NCI-H1105 treated with DMSO at 0.1 percent for 48 hours (cell line): ENCODE measurements at places on chromosomes 11 and 22.

GRCh38 chr11:72609476-72609875, 64.7 kb downstream of the PDE2A start:
- DNase-seq, result no peak

DNA sequence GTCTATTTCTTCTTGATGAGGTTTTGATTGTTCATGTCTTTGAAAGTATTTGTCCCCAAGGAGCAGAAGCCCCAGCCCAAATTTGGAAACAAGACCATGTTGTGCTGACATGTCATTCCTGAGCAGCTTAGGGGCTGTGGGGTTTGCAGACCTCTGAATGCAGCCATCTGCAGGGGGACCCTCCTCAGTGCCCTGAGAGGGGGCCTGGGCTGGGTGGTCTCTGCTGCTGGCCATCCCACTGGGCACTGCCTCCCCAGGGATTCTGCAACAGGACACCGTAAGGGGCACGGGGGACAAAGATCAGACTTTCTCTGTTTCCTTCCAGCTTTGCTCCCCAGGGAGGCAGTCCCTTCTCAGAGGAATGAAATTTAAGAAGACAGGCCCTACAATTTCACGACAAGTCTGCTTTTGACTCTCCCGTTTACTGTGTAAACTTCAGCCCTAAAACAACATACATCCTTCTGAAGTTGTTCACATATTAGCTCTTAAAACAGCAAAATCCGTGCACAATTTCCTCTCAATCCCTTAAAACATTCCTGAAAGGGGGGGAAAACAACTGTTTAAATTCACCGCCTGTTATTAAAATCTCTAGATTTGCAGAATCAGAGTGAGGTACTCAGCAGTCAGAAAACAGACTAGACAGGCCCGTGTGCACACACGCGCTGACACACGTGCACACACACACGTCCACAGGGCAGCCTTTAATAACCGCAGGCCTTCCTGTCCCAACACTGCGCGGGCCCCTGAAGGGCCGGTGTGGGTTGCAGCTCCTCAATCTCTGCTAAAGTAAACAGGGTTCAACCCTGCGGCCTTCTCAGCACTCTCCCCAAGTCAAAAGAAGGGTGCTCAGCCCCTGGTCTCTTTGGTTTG, 109.8 kb downstream of the KCNQ1 start:
- no peak for DNase-seq

GRCh38 chr11:68306636-68307035, 5.8 kb upstream of the LRP5 start:
- no peak for DNase-seq

- DNase-seq, result no peak
These were observed 8.1 kb downstream of the PC start for GRCh38 chr11:66950112-66950535.

GRCh38 chr11:127268932-127269331, 268.4 kb upstream of the KIRREL3 start:
- DNase-seq, result no peak

GRCh38 chr11:123163621-123164020, 31.4 kb downstream of the CLMP start:
- DNase-seq, result no peak

DNA sequence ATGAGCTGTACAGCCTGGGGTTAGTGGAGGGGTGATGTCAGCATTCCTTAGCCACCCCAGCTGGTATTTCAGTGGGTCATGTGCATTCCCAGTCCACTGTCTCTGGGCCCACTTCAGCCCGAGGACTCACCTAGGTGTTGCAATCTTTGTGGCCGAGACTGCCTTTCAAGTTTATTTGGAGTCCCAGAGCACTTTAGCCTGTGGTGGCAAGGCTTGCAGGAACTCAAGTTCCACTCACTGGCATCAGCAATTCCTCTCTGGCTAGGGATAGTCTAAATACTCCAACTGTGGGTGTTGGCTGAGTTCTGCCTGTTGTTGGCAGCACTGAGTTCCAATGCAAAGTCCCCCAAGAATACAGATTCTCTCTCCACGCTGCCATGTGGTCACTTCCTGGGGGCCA, 191.6 kb upstream of the PGR start:
- DNase-seq, result no peak

DNA sequence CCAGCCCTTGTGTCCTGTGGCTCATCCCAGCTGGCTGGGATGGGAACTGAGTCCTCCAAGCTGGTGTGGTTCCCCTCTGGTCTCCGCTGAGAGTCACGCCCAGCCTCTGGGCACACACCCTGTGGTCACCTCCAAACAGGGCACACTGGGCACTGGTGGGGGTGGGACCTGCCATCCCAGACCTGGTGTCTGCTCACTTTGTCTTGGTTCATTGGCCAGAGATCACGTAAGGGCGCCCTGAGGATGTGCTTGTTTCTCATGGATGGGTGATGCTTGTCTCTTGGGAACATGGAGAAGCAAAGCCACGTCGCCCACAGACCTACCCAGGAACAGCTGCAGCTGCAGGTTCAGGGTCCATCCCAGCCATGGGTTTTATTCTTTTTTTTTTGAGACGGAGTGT, 43.1 kb downstream of the LRP5 start:
- no peak for DNase-seq

GRCh38 chr11:6630632-6631291, 11.5 kb upstream of the TPP1 start:
- DNase-seq, result no peak

DNA sequence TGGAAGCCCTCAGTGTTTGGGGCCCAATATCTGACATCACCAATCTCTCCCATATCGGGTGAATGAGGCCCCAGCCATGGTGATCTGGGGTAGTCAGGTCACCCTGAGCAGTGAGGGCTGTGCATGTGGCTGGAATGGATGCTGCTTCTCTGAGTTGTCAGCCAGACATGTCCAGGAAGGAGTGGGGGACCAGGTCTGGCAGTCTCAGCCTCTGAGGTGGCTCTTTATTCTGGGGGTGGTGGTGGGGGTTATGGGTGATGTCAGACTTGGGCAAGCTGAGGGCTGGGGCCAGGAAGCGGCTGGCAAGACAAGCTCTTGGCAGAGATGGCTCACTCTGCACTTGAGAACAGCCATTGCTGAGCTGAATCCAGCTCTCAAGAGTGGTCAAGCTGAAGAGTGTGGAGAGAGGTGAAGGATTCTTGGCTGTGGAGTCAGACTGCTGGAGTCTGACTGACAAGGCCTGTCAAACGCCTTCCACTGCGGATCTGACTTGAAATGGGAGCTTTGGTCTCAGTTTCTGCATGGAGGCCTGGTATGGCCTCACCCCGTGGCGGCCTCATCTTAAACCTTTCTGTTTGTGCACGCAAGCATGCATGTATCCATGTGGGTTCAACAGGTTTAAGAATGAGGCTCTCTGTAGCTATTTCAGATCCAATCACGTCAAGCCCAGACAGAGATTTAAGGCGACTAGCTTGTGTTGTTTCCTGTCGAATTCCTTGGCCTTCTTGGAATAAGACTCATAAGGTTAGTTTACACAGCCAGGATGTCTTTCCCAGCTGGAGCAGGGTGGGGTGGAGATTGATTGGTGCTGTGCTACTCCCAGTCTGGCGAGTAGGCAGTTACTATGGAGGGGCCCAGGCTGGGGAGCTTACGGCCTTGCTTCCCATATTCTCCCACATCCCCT, 83.9 kb upstream of the TIMP3 start:
- no peak for DNase-seq

- DNase-seq, result no peak
These were observed 47.5 kb upstream of the TENM4 start for GRCh38 chr11:79488286-79488685.

DNA sequence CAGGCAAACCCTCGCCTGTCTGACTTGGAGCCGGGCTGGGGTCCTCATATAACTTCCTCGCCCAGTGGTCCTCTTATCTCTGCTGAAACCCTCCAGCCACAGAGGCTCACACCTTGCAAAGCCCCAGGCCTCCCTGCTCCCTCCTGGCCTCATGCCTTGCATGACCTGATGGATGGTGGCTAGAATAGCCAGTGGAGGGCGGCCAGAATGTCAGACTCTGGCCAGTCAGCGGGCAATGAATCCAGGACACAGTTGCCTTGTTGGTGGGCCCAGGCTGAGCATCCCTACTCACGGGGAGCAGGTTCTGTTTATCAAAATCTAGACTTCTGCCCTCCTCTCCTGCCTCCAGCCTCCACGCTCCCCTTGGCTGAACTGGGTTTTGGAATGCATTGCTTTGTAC, 69.1 kb upstream of the WNT11 start:
- DNase-seq, result no peak

DNA sequence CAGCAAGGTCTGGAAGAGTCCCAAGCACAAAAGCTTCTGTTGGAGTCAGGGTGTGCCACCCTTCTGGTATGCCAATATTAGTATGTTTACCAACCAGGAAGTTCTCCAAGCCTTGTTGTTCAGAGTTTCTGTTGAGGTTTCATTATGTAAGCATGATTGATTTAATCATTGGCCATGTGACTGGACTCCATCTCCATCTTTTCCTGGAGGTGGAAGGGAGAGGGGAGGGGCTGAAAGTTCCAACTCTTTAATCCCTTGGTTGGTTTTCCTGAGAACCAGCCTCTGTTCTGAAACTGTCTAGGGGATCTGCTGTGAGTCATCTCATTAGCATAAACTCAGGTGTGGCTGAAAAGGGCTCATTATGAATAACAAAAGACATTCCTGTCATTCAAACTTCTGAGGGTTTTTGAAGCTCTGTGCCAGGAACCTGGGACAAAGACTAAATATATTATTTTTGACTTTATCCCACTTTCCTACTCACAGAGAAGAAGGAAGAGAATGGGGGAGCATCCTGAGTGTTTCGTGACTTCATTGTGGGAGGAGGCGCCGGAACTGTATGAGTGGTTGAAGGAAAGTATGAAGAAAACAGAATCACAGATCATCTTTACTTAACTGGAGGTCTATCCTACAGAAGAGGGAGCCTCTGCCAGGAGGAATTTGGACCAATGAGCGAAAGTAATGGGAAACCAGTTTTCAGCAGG, 138.2 kb downstream of the NECTIN1 start:
- DNase-seq, result no peak

GRCh38 chr22:46359362-46359761, 23.8 kb downstream of the TRMU start:
- no peak for DNase-seq

DNA sequence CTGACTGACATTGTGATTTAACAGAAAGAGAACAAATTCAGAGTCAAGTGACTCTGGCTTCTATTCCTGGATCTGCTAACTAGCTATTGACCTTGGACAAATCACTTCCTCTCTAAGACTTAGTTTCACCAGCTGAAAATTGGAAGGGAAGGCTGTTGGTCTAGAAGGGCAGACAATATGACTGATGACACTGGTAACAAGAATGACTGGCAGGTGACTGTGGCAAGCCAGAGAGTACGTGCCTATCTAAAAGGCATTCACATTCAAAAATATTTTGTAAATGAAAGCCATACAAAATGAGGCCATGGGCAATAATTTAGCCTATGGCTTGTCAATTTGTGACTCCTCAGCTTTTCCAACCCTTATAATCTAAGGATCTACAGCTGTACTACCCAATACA, 23.5 kb downstream of the SERGEF start:
- peak; percentile 47 for DNase-seq

- DNase-seq, result no peak
These were observed 98.1 kb upstream of the KIRREL3 start for GRCh38 chr11:127098684-127099083.
